ENCODE measurements at places on chromosomes 12 and 14. TPM values are rescaled to one million over a fixed set of nuclear protein-coding genes. Genes with fewer than 3 reads are reported as not detected.

The RAB21 gene
- total RNA-seq = 48.5 TPM

The SIX4 gene
- 5.8 TPM for total RNA-seq

The PDE3A gene
- total RNA-seq = under 0.01 TPM

The TMEM132C gene
- total RNA-seq = not detected

The KRT2 gene
- total RNA-seq = not detected

The KRT83 gene
- total RNA-seq = not detected

The GCH1 gene
- total RNA-seq = 7.9 TPM

The RNASE1 gene
- not detected for total RNA-seq

The PRB2 gene
- not detected for total RNA-seq

The FGF23 gene
- not detected for total RNA-seq

The ERO1A gene
- total RNA-seq = 486 TPM

The NAV3 gene
- 1.6 TPM for total RNA-seq

DNA sequence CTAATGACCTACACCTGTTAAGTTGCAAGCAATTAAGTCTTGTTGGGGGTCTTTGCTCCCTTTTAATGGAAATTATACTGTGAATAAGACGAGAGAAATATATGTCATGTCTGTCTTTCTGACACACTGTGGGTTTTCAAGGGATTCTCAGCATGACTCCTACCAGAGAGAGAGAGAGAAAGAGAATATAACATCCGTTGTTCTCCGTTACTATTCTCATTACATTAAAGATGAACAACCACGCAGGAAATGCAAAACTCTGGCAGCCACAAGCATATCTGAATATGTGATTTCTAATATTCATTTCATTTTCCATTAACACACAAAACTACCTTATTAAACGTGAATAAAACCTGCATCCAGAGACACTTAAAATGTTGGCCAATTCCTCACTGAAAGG lies 67.3 kb upstream of the EGLN3 start:
- DNase-seq = no peak

DNA sequence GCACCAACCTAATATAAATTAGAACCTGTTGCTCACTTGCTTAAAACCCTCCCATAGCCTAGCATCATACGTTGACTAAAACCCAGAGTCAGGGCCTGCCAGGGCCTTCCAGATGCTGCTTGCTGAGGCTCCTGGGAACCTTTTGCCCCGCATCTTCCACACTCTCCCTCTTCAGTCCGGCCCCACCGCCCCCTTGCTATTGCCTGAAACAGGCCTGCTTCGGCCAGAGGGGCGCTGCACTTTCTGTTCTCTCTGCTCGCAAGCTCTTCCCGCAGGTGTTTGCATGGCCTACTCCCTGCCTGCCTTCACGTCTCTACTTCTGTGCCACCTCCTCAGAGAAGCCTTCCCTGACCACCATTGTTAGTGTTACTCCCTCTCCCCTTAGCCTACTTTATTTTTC lies 13.7 kb upstream of the TCTN2 start:
- DNase-seq = no peak

DNA sequence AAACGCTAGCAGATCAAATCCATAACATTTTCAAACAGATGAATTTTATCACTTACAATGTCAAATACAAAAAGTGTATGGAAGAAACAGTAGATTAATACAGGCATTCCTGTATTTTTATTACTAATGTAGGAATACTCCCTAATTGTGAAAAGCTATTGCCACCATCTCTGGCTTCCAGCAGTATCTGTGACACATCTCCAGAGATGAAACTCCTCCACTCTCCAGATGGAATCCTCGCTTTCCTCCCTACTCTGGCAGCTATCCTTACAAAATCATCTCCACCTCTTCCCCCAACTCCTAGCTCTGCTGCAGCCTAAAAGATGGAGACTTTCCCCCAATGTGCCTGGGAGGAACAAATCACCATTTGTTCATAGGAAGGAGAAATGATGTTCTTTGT lies 211.4 kb downstream of the SSPN start:
- no peak for DNase-seq

- DNase-seq = peak; percentile 56
These were observed 14.6 kb upstream of the UBC start for GRCh38 chr12:124928912-124929530.

GRCh38 chr12:32502693-32503502 lies 103.5 kb downstream of the FGD4 start:
- peak; percentile 71 for DNase-seq

- no peak for DNase-seq
These were observed 251.5 kb upstream of the LMO3 start for GRCh38 chr12:16857456-16857923.

DNA sequence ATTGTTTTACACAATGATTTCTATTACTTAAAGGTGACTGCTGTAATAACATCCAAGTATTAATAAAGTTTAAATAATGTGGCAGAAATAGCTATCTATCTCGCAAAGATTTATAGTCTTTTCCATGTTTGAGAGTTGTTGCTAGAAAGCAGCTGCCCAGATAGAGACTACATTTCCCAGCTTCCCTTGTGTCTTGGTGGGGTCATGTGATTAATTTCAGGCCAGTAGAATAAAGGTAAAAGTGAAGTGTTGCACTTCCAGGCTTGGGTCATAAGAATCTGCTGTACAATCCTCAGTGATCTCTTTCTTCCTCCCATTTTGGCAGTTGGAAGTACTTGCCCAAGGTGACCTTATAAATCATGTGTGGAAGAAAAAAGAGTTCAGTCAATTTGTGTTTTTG lies 449.7 kb upstream of the USP15 start:
- no peak for DNase-seq

- no peak for DNase-seq
These were observed 39.5 kb upstream of the OTOGL start for GRCh38 chr12:80059875-80060274.

GRCh38 chr14:98198385-98198784 lies 1073.6 kb downstream of the BCL11B start:
- peak; percentile 28 for DNase-seq

- no peak for DNase-seq
These were observed 2.9 kb downstream of the KRT8 start for GRCh38 chr12:52901715-52902541.

DNA sequence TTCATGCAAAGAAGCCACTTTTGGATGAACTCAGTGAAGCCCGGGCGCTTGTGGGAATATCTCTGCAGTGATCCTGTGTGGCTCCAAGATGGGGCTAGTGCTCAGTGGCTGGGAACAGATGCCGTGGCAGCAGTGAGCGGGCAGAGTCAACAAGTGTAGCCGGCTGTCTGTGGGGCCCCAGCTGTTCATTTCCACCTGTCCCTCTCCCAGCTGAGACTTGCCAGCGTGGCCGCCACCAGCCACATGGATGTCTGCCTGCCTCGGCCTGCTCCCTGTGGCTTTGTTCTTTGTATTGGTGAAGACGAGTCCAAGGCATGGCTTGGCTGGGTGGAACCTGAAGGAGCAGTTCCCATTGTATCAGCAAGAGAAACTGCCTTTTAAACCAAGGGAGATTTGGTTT lies 77.3 kb downstream of the NOS1 start:
- DNase-seq = no peak

DNA sequence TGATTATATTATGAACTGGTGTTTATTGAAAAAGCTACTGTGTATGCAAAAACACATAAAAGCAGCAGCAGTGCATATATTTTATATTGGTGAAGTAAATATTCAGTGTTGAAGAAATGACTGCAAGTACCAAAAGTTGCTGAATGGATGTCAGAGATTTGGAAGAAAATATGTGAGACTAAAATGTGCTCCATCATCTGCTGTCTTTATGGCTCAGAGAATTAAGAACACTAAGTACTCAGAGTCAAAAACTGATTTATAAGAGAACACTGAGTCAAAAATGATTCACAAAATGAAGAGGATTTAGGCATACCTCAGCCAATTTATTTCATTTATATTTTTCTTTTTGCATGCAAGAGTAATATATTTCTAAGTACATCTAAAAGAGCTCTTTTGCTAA lies 86.3 kb upstream of the PDZRN4 start:
- no peak for DNase-seq

GRCh38 chr12:24198070-24198469 lies 248.6 kb upstream of the SOX5 start:
- no peak for DNase-seq

DNA sequence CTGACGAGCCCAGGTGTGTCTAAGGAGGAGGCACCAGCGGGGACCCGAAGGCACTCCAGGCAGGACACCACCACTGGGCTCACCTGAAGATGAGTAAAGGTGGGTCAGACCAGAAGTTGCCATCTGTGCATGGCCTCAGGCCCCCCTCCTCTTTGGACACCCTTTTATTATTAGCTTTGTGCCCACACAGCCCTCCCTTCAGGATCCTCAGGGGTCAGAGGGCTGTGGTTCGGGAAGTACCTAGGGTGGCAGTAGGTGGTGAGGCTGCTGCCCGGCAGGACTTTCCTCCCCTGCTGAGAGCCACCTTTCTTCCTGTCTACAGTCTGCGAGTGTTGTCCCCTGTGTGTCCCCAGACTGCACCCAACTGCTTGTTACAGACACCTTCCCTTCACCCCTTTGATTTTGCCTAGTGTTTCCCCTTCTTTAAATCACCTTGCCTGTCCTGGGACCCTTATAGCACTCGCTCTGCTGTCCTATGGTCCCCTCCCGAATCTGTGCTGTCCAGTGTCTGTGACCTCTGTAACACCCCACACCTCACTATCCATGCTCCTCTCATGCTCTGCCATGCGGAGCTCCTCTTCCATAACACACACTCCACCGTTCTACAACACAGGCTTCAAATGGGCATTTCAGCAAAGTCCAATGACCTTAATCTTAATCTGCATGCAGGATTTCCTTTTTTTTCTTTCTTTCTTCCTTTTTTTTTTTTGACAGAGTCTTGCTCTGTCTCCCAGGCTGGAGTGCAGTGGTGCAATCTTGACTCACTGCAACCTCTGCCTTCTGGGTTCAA lies 25.7 kb downstream of the SOAT2 start:
- DNase-seq = no peak

DNA sequence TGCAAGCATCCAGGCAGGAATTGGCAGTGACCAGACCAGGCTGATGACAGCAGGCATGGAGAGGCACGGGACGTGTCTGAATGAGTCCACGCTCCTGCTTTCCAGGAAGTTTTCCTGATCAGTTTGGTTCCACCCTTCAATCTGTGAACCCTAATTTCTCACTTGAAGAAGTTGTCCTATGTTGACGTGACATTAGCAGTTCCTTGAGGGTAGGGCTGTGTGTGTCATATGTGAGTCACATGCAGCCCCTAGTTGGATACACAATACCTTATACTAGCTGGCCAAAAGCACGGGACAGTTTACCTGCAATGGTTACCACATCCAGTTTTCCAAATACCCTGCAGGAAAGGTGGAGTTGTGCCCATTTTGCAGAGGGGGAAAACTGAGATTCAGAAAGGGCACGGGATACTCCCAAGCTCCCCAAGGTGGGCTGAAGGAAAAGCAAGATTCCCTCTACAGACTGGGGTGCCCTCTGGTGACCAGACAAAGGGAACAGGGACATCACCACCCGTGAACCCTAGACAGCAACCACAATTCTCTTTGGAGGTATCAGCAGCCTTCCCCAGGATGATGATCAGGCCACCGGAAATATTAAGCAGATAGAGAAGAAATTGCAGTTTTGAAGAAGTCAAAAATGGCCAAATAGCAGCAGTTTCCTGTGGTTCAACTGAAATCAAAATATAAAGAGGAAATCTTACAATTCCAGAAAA lies 194.5 kb downstream of the PHETA1 start:
- DNase-seq = peak; percentile 73

DNA sequence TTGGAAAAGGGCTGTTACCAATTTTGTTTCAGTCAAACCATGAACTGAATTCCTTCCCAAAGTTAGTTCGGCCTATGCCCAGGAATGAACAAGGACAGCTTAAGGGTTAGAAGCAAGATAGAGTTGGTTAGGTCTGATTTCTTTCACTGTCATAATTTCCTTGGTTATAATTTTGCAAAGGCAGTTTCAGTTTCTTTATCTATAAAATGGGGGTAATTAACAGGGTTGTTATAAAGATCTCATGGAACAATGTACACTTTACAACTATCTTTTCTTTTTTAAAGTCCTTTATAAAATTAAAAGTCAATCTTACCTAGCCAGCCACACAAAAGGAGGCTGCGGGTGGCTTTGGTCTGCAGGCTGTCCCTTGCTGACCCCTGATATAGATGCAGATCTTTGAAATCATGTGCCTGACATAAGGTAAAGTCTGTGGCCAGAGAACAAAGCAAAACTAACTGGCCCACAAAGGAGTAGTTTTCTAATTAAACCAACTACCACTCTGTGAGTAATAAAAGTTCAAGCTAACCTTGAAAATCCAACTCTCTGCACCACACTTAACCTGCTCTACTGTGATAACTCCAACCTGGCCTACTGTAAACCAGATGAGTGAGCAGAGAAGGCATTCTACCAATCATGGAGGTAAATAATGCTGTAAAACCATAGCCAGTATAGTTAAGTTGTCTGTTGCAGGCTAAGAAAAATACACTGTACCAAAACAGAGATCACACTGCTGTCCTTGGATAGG lies 49.5 kb downstream of the SLC38A1 start:
- DNase-seq = no peak

Measured in bronchial epithelial cell (primary cell).